ENCODE measurements at places on chromosomes 5 and 9.

GRCh38 chr5:78755822-78756429 is 107.4 kb upstream of the LHFPL2 start:
- DNase-seq, result no peak

DNA sequence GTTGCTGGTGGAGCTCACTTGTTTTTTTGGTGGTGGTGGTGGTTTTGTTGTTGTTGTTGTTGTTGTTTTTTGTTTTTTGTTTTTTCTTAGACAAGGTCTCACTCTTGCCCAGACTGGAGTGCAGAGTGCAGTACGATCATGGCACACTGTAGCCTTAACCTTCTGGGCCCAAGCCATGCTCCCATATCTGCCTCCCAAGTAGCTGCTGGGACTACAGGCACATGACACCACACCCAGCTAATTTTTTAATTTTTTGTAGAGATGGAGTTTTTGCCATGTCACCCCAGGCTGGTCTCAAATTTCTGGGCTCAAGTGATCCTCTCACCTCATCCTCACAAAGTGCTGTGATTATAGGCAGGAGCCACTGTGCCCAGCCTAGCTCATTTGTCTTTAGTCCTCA is 53.5 kb downstream of the NUP214 start:
- DNase-seq, result no peak

DNA sequence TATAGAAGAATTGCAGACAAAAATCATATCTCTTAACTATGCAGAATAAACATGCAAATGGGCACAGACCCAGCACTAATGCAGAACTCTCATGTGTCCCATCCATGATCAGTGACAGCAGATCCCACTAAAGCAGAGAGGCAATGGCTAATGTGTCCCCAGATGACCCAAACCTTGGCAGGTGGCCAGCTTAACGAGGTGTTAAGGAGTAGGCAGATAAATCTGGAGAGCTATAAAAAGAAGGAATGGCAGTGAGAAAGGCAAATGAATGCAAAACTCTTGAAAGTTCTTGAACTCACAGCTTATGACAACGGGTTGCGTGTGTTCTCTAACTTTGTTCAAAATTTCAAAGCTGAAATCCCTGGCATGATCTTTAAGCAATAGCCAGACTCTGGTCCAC is 265.4 kb downstream of the RASEF start:
- no peak for DNase-seq

DNA sequence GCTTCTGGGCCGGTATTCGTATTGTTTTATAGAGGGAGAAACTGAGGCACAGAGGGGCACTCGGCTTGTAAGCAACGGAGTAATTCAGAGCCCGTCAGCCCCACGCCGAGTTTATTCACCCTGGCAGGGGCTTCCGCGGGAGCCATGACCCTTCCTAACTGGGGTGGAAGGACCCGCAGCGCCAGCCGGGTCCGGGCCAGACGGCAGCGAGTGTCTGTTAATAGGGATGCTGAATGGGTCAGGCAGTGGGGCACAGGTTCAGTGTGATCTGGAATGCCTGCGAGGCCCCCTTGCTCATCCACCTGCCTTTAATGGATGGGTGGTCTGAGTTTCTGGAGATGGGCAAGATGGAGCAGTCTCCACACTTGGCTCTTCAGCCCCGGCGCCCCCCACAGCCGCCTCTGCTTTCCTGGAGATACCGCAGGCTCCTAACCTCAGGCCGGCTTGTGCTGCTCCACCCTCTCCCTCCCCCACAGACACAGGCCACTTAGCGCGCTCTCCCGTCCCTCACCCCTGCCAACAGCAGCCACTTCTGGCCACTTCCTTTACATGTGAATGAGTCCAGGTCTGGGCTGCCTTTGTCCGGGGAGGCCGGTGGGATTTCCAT is 147.1 kb downstream of the ERCC6L2 start:
- peak; percentile 64 for DNase-seq

DNA sequence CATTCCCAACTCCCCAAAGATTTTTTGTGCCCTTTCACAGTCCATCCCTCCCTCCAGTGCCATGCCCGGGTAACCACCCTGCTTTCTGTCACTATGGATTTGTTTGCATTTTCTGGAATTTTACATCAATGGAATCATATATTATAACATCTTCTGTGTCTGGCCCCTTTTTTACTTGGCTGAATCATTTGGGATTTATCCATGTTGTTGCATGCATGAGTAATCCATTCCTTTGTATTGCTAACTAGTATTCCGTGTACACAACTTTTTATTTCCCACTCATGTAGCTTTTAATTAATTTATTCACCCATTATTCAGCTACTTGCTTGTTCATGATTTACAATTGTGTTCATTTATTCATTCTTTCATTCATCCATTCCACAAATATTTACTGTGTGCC is 94.1 kb downstream of the FGF18 start:
- DNase-seq, result no peak

DNA sequence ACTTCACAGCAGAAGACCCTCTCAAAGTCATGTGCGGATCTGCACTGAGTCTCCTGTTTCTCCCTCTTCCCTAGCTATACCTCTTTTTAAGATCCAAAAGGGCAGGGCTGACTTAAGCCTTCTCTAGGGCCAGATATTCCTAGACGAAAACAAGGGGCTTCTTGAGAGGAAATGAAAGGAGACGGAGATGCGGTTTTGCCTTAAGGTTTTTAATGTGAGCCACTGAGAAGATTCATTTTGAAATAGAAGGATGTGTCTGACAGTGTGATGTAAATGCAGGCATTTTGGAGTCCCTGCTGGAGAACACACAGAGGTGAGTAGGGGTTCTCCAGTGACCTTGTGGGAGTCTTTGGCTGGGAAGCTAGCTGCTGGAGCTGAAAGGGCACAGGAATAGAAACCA is 15.6 kb upstream of the IL12B start:
- DNase-seq, result no peak

DNA sequence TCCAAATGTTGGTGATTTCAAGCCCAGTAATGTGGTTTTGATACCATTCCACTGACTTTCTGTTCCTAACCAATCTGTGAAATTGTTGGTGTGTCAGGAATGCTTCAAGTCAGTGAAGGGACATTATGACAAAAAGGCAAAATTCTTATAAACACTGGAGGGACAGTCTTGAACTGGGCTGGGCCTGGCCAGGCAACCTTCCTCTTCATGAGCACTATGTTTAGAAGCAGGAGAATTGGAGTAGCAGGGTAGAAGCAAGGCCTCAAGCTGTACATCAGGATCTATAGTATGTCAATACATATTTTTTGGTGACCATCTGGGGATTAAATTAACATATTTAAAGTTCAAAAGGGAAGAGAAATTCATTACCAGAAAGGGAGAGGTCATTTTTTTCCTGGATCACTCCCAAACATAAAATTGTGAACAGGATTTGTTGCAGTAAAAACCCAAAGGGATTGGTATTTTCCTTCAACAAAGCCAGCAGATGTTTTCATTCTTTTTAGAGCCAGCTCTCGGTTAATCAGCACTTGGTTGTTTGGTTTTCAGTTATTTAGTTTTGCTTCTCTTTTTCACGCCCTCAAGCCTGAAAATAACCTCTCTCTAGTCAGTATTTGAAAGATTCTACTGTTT is 77.9 kb upstream of the PIK3R1 start:
- DNase-seq, result no peak

DNA sequence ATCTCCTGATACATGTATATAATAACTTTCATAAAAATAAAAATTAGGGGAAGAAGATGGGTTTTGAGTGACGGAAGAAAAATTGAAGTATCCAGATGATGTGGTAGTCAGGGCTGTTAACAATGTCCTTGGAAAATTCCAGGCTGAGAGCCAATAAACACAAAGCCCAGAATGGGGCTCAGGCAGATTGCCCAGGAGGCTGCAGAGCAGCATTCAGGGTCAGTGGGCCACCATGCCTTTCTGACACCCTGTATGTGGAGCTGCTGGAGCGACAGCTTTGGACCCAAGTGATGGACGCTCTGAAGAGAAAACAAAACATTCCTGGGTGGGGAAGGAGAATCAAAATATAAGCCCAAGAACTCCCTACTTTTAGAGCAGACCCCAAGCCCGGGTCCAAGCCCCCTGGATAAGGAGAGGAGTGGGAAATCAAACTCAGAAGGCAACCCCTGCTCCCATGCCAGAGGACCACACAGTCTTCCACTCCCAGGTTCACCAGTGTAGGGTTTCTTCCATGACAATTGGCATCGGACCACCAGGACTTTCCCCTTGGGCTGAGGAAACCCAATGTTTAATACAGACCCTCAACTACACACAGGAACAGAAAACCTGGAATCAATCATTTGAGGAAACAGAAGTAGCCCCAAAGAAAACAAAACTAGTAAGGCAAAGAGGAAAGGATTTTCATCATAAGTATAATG is 45.7 kb upstream of the SPATA31C2 start:
- DNase-seq, result no peak

- peak; percentile 27 for DNase-seq
These were observed 300.7 kb downstream of the MLLT3 start for GRCh38 chr9:20321423-20322082.

- no peak for DNase-seq
These were observed 72.0 kb downstream of the SEMA4D start for GRCh38 chr9:89425921-89426383.

GRCh38 chr5:93715761-93716160 is 25.6 kb downstream of the POU5F2 start:
- no peak for DNase-seq

DNA sequence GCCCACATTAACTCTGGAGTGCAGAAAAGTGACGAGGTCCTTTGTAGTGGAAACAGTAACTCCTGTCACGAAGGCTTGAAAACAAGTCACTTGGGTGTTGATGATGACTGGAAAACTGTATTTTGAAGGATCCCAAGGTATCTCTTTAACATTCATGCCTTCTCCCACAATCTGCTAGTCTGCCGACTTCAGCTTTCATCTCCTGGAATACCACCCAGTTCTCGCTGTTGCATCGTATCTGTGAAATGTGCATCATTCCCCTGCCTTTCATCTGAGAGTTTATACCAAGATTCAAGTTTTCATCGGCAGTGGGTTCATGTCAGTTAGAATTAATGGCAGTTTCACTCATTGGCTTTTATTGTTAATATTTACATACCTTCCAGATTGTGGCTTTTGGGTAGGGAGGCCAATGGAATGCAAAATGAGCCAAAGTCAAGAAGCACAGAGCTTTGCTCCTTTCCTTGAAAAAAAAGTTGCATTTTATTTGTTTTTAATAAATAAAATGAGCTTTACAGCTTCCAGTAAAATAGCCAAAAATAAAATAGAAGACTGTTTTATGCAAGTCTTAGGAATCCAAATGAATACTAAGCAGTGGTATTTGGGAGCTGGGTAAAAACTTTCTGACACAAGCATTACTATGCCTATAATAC is 575.2 kb upstream of the WWC1 start:
- no peak for DNase-seq

DNA sequence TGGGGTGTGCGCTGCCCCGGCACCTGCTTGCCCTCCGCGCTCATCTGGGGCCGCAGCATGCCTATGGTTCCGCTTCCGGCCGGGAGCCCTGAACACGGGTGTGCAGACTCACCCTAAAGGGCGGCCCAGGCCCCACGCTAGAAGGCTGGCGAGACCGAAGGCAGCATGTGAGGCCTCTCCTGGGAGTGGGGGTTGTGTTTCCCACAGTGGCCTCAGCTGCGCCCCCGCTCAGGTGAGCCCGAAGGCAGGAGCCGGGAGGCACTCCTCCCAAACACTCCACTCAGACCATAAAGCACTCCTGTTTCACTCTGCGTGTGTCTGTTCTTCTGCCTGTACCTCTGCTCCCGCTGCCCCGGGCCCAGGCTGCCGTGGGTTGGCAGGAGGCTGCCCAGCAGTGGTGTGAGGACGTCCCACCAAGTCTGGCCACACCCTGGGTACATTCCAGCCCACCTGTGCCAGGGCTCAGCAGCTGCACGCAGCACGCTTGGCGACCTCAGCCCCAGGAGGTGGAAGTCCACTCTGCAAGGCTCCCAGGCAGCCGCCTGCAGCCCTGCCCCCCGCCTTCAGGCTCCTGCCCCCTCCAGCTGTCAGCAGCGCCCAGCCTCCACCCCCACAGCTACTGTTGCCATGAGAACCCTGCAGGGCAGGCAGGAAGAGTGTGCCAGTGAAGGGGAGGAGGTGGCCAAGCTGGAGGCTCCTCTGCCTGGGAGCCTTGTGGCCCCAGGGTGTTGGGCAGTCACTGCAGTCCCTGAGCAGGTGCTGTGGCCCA is 1.2 kb upstream of the AJM1 start:
- no peak for DNase-seq

DNA sequence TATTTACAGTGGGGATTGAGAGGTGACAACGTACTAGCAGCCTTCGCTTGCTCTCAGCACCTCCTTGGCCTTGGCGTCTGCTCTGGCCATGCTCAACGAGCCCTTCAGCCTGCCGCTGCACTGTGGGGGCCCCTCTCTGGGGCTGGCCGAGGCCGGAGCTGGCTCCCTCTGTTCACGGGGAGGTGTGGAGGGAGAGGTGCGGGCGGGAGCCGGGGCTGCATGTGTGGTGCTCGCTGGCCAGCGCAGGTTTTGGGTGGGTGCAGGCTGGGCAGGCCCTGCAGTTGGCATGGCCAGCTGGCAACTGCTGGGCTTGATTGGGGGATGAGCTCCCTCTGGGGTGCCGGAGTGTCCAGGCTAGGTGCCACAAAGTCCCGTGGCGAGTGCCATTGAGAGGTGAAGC is 5.8 kb upstream of the DMRTA1 start:
- no peak for DNase-seq

GRCh38 chr5:113354055-113354454 is 80.7 kb downstream of the TSSK1B start:
- no peak for DNase-seq

DNA sequence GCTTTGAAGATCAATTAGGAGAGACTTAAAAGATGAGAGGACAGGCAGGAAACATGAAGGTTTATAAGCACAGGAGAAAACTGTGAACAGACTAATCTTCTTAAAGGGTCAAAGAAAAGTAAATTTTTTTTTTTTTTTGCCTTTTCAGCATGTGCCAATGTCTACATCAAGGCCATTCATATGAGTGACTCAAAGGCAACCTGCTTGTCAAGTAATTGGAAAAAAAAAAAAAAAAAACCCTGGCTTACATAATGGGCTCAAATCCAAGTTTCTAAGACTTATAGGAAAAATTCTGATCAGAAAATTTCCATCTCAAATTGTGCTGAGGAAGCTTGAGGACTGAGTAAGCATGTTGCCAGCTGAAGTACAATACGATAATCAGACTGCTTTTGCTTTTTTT is 15.9 kb downstream of the PPP2R2B start:
- no peak for DNase-seq

DNA sequence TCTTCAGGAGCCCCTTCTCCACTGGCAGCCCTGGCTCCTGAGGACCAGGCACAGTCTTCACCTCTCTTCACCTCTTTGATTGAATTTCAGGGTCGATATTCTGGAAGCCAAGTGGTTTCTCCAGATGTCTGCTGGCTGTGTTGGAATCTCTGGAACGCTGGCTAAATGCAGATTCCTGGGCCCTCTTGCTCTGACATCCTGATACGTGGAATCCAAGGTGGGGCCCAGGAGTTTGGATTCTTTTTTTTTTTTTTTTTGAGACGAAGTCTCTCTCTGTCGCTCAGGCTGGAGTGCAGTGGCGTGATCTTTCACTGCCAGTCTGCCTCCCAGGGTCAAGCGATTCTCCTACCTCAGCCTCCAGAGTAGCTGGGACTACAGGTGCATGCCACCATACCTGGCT is 26.8 kb upstream of the IER5L start:
- no peak for DNase-seq

DNA sequence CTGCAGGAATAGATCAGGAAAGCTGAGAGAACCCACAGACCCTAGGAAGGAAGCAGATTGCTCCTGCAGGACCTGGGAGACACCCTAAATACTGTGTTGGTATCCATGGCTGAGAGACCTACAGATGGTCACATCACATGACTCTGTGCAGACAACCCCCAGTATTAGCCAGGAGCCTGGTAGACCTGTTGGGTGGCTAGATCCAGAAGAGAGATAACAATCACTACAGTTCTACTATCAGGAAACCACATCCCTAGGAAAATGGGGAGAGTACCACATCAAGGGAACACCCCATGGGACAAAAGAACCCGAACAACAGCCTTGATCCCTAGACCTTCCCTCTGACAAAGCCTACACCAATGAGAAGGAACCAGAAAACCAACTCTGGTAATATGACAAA is 24.2 kb upstream of the MELK start:
- no peak for DNase-seq

Measured in stimulated activated CD8-positive, alpha-beta memory T cell treated with anti-CD3 and anti-CD28 coated beads, Interleukin-7, amount 100 ng/mL, for 4 hours (primary cell).